ENCODE measurements at places on chromosomes 1 and 21. TPM values are rescaled to one million over a fixed set of nuclear protein-coding genes. Genes with fewer than 3 reads are reported as not detected.

DNA sequence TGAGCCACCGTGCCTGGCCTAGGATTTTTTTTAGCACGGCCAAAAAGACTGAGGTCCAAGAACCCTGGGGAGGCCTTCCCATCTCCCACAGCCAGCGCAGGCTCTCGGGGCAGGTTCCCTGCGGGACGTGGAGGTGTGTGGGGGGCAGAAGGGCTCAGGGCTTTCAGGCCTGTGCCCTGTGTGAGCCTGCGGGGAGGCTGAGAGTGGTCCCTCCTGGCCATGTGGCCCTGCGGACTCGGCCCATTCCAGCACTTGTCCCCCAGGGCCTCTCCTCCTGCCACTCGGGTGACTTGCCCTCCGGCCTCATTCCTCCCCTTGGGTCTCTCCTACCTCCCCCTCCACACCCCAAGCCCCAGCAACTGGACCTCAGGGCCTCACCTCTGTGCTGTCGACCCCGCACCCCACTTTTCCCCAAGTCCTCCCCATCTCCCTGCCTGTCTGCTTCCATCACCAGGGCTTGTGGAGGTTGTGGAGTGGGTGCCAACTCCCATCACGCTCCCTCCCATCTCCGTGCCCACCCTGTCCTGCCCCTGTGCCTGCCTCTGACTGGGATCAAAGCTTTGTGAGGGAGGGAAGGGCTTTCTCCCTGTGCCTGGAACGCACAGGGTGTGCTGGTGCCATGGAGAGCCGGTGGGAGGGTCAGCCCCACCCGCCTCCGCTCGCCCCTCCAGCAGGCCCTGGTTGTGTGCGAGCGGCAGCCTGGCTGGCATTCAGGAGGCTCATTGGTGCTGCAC, 32.2 kb upstream of the DIP2A start:
- no peak overlapping the region for H3K27ac ChIP-seq
- DNase-seq, result no peak
- H3K4me1 ChIP-seq, result no peaks in the 10 kb centered on the region
- H3K36me3 ChIP-seq, result peaks cover 12% of the 10 kb centered on the region

DNA sequence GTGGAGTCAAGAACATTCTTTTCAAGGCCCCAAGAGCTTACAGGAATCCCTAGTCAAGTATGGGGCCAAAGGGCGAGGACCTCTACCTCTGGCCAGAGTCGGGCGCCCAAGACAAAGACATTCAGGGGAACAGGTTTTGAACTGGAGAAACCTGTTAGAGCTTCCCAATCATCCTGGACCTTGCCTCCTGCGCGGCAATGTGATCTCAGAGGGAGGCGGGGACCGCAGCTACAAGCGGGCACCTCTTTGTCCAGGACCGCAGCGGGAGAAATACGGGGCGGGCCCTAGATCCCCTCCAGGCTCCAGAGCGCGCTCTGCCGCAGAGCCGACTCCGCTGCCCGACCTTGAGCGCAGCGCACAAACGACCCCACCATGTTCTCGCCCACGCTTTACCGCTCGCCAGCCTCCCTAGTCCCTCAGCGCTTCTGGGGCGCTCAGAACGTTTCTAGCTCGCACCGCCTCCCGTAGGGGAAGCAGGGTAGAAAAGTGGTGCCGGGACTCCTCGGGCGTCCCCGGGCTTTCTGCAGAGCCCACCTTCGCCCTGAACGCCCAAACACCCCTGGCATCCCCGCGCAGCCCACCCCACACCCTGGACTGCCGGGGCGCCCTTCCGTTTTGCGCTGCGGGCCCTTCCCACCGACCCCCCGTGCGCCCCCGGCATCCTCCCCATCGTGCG, 28.1 kb downstream of the RABIF start:
- H3K36me3 ChIP-seq, result peaks cover 14% of the 10 kb centered on the region
- no peaks in the 10 kb centered on the region for H3K27me3 ChIP-seq
- H3K4me3 ChIP-seq, result peak overlapping the region; percentile 93
- peak; percentile 93 for DNase-seq
- H3K27ac ChIP-seq, result peak overlapping the region; percentile 17

DNA sequence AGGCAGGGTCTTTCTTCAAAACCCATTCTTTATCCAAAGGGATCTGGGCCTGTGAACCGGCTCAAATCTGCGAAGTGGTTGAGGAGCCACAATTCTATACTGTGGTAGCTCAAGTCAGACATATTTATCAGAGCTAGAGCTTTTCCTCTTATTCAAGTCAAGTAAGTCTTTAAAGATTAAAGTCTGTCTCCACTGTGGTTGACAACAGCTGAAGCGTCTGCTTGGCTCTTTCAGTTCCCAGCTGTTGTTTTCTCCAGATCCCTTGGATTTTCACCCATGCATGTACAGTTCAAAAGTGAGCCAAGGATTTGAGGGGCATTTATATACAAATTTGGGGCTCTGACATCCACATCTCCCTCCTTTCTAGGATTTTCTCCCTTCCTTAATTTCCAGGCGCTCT, 66.9 kb downstream of the C1orf185 start:
- no peak overlapping the region for H3K4me3 ChIP-seq
- H3K27ac ChIP-seq, result no peak overlapping the region
- no peak for DNase-seq

DNA sequence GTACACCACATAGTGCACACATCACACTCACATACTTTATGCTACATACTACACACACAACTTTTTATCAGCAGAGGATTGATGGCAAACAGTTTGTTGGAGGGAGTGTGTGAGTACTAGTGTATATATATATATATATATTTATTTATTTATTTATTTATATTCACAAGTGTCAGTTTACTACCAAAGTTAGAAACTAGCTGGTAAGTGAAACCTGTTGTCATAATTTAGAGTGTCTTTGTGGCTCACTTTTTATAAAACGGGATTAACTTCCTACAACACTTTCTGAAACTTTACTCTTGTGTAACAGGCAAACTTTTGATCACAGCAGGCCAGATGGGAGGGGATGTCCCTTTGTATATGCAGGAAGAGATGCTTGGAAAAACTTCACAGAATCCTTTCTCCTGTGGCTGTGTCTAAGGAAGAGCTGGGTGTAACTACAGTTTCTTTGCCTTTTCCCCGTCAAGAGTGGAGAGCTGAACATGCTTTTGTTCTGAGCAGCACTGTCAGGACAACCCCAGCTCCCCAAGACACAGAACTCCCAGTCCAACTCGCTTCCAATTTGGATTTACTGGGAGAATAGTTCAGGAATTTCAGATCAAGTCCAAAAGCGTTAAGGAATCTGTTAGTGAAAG, 1.9 kb upstream of the SAMD13 start:
- no peak overlapping the region for H3K27ac ChIP-seq
- peak overlapping the region; percentile 87 for H3K4me3 ChIP-seq
- H3K36me3 ChIP-seq, result no peaks in the 10 kb centered on the region
- no peaks in the 10 kb centered on the region for H3K27me3 ChIP-seq
- DNase-seq, result no peak

DNA sequence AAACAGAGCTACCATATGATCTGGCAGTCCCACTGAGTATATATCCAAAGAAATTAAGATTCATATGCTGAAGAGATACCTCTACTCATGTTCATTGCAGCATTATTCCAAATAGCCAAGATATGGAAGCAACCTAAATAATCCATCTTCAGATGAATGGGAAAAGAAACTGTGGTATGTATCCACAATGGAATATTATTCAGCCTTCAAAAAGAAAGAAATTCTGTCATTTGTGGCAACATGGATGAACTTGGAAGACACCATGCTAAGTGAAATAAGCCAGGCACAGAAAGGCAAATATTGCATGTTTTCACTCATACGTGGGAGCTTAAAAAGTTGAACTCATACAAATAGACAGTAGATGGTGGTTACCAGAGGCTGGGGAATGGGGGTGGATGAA, 47.8 kb downstream of the UBE4B start:
- no peak for DNase-seq
- no peaks in the 10 kb centered on the region for H3K27me3 ChIP-seq
- H3K27ac ChIP-seq, result no peak overlapping the region
- no peak overlapping the region for H3K4me3 ChIP-seq
- peaks cover 29% of the 10 kb centered on the region for H3K36me3 ChIP-seq
- no peaks in the 10 kb centered on the region for H3K4me1 ChIP-seq

DNA sequence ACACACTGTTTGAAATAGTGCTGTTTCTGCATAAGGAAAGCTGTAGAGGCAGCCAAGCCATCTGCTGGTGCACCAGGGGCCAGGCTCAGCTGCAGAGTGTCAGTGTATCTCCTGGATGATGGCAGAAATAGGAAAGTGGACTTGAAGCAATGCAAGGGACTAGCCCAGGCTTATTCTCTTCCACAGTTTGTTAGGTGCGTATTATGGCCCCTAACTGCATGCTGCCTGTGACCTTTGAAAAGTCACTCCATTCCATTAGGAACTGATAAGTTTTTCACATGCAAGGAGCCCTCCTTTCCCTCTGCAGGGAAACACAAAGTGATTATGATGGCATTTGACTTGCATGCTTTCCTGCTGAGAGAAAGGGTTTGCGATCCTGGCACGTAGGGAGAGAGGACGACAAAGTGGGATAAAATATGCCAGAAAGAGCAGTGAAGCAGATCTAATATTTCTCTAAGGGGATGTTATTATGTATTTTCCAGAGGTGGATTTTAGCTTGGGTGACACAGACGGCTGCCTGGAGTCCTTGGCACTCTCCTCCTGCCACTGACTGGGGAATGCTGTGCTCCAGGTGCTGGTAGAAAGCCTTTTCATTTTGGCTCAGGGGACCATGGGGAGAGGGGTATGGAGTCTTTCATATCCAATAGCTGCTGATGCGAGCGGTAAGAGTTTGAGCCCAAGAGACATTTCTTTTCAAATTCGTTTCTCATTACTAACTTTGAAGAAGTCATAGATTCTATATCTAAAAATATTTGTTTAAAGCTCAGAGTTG, 402.1 kb upstream of the B3GALT2 start:
- DNase-seq, result peak; percentile 47
- H3K4me3 ChIP-seq, result peak overlapping the region; percentile 18
- no peaks in the 10 kb centered on the region for H3K36me3 ChIP-seq
- no peaks in the 10 kb centered on the region for H3K27me3 ChIP-seq

- H3K4me3 ChIP-seq, result no peak overlapping the region
- H3K27ac ChIP-seq, result no peak overlapping the region
- peaks cover 3% of the 10 kb centered on the region for H3K36me3 ChIP-seq
Observed at GRCh38 chr21:36330904-36331303, 10.9 kb downstream of the MORC3 start.

GRCh38 chr1:194618101-194618500, 1431.7 kb upstream of the B3GALT2 start:
- H3K27ac ChIP-seq, result no peak overlapping the region
- H3K4me1 ChIP-seq, result no peaks in the 10 kb centered on the region
- H3K27me3 ChIP-seq, result no peaks in the 10 kb centered on the region
- peaks cover 5% of the 10 kb centered on the region for H3K36me3 ChIP-seq

DNA sequence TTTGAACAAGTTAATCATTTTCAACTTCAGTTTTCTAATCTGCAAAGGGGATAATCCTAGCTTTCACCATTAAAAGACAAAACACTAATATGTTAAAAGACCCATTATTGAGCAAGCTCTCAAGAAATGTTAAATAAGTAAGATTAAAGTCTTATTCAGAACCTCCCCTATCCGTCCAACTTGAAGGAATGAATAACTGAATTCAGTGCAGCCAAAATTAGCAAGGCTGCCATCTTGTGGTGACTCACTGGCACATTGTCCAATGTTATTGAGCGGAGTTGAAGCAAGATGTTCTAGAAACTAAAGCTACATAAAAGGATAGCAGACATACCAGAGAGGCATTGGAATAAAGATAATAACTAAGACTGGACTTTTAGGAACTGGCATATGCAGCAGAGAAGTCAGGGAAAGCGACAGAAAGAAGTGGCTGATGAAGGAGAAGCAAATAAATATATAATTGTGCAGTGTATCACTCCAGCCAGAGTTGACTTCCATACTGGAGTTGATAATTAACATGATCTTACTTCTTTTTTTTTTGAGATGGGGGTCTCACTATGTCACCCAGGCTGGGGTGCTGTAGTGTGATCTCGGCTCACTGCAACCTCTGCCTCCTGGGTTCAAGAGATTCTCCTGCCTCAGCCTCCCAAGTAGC, 8.2 kb upstream of the CAP1 start:
- DNase-seq, result peak; percentile 33
- H3K27ac ChIP-seq, result no peak overlapping the region
- H3K27me3 ChIP-seq, result no peaks in the 10 kb centered on the region
- no peaks in the 10 kb centered on the region for H3K36me3 ChIP-seq

DNA sequence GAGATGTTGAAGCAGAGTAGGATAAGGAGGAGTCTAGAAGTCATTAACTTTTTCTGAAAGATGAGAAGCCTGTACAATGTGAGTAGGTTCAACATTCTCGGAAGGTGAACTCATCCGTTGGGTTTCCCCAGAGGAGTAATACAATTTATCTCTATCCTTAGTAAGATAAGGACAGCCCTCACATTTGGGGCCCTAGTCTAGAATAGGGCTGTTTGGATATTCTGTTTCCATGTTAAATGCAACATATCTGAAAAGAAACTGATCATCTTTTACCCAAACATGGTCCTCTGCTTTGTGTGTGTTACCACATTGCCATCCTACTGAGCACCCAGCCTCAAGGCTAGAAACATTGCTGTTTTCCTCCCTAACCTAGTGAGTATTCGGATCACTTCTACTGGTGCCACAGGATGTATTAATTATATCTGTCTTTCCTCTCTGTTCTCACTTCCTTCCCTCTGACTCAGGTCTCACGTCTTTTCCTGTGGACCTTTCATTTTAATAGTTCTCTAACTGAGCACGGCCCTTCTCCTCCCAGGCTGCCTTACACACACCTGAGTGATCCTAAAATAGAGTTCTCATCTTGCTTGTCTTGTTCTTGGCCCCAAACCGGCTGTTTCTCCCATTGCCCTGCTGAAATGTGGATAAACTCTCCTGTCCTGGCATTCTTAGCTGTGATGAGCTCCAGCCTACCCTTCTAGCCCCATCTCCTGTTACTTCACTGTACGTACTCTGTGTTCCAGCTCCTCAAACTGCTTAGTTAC, 91.7 kb downstream of the CDC14A start:
- no peak overlapping the region for H3K27ac ChIP-seq
- no peak for DNase-seq
- H3K4me3 ChIP-seq, result no peak overlapping the region
- no peaks in the 10 kb centered on the region for H3K36me3 ChIP-seq
- no peaks in the 10 kb centered on the region for H3K4me1 ChIP-seq

Gene LMOD1
- 0.31 TPM for total RNA-seq

Gene CSRP1
- 0.44 TPM for total RNA-seq

Gene UQCRHL
- total RNA-seq, result 2.6 TPM

Gene SMYD3
- total RNA-seq, result 25.5 TPM

Gene ORC1
- 46.4 TPM for total RNA-seq

Gene LYPD8
- not detected for total RNA-seq

Gene KPRP
- not detected for total RNA-seq

Gene SYPL2
- 2.5 TPM for total RNA-seq

Gene GPR25
- total RNA-seq, result not detected

Data from H9 (cell line).